ENCODE measurements at places on chromosomes 3 and 15.

GRCh38 chr3:36729204-36730056, 34.9 kb downstream of the DCLK3 start:
- H3K36me3 ChIP-seq = no peaks in the 10 kb centered on the region
- no peak for DNase-seq
- H3K27ac ChIP-seq = no peak overlapping the region

DNA sequence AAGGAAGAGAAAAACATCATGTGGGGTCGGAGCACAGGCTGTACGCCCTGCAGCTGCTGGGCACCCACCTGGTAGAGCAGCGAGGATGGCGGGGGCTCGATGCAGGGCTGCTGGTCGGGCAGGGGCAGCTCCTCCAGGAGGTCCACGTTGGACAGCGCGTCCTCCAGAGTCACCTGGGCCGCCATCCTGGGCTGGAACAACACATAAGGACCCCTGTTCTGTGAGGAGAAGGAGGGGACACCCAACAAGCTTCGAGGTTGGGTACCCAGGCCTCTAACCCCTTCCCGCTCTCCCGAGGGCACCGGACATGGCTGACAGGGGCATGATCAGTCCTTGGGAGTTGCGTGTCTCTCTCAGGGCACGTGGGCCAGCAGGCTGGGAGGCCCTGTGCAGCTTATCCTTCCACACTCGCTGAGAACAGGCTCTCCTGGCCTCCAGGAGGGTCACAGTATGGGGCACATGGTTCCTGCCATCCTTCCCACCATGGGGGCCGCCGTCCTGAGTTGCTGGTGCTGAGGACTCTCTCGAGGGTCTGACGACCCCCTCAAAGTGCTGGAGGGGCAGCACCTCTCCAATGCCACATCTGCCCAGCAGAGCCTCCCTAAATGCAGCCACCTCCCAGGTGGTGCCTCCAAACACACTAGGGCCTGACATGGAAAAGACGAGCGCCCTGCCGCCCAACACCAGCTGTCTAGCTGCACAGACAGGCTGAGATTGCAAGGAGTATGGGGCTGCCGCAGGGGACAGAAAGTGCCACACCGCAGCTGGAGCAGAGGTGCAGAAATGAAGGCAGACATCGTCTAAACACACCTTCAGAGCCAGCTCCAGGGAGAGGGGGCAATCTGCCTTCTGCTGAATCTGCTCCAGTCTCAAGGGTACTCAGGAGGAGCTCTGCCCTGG, 32.8 kb downstream of the CYFIP1 start:
- no peaks in the 10 kb centered on the region for H3K36me3 ChIP-seq
- no peak for DNase-seq
- H3K27ac ChIP-seq = no peak overlapping the region
- no peak overlapping the region for H3K4me3 ChIP-seq
- H3K4me1 ChIP-seq = peaks cover 11% of the 10 kb centered on the region

GRCh38 chr3:176032043-176032442, 1165.2 kb downstream of the TBL1XR1 start:
- no peak for DNase-seq
- H3K36me3 ChIP-seq = no peaks in the 10 kb centered on the region
- no peaks in the 10 kb centered on the region for H3K4me1 ChIP-seq
- no peak overlapping the region for H3K4me3 ChIP-seq

GRCh38 chr3:143331350-143331749, 211.8 kb downstream of the CHST2 start:
- H3K4me1 ChIP-seq = no peaks in the 10 kb centered on the region
- H3K36me3 ChIP-seq = no peaks in the 10 kb centered on the region
- DNase-seq = no peak
- H3K4me3 ChIP-seq = no peak overlapping the region

GRCh38 chr15:53320816-53321215, 438.6 kb downstream of the WDR72 start:
- no peaks in the 10 kb centered on the region for H3K4me1 ChIP-seq
- H3K4me3 ChIP-seq = no peak overlapping the region
- H3K27ac ChIP-seq = no peak overlapping the region
- DNase-seq = no peak
- H3K36me3 ChIP-seq = no peaks in the 10 kb centered on the region

DNA sequence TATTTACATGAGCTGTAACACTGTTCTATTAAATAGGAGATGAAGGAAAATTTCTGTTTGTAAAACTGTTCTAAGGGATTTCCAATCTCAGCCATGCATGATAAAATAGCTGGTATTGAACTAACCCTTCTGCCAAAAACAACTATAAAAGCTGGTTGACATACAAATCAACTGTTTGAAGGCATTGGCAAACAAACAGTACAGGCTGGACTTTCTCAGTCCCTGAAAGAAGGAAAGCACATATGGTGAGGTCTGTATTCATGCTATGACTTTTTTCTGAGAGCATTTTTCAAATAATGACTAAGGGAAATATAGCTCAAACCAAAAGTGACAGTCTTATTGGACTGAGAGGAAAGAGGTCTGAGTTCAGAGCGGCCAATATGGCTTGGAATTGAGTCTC, 117.0 kb upstream of the CCDC54 start:
- H3K4me1 ChIP-seq = peaks cover 13% of the 10 kb centered on the region
- DNase-seq = no peak
- H3K27me3 ChIP-seq = peaks cover 24% of the 10 kb centered on the region
- no peak overlapping the region for H3K4me3 ChIP-seq

GRCh38 chr3:181823716-181824115, 112.0 kb downstream of the SOX2 start:
- H3K4me1 ChIP-seq = no peaks in the 10 kb centered on the region
- no peak overlapping the region for H3K4me3 ChIP-seq
- H3K27me3 ChIP-seq = no peaks in the 10 kb centered on the region
- no peak for DNase-seq
- H3K27ac ChIP-seq = no peak overlapping the region

DNA sequence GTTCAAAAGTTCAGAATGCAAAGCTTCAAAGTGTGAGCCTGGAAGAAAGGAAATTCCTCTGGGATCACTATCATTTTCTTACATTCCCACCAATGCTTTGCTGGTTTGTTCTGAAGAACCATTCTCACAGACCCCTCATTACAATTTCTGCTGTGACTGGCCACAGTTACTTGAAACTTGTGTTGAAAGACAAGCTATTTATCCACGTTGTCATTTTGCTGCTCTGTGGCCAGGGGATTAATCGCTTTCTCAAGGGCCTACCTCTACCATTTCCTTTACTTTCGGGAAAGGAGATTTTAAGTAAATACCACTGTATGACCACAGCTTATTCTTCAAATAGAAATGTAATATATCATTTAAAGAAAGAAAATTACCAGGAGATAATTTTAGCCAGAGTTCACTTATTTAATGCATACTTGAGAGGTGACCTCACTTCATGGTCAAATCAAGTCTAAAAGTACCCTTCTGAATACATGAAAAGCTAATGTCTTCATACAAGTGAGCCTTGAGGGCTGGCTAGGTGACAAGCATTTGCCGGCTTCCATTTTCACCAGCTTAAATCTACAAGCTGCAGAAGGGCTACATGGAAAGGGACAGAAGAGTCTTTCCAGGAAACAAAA, 69.8 kb upstream of the ROBO2 start:
- no peak overlapping the region for H3K27ac ChIP-seq
- no peak for DNase-seq
- H3K4me1 ChIP-seq = no peaks in the 10 kb centered on the region
- H3K27me3 ChIP-seq = no peaks in the 10 kb centered on the region
- H3K4me3 ChIP-seq = no peak overlapping the region

GRCh38 chr15:31178705-31179104, 77.2 kb upstream of the TRPM1 start:
- H3K36me3 ChIP-seq = peaks cover 10% of the 10 kb centered on the region
- no peaks in the 10 kb centered on the region for H3K27me3 ChIP-seq
- H3K4me3 ChIP-seq = no peak overlapping the region
- H3K27ac ChIP-seq = no peak overlapping the region

DNA sequence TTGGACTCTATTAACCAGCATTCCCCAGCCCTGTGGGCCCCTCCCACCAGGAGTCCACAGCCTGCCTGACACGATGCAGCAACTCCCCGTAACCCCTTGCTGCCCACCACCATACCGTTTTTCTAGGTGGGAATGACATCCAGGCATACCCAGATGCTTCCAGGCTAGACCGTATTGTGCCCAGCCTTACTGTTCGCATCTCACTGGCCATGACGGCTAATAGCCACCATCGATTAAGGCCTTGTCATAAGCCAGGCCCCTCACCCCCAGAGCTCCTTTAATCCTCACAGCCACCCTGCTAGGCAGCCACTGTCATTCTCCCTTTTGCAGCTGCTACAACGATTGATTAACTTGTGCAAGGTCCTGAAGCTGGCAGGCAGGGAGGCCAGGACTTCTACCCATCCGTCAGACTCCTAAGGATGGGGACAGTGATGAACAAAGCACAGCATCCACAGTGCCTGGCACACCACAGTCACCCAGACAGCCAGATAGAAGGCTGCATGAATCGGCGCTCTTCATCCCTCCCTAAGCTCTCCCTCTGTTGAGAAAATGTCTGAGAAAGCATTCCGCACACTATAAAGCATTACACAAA, 60.0 kb upstream of the FLNB start:
- no peak for DNase-seq
- H3K4me3 ChIP-seq = no peak overlapping the region
- H3K27ac ChIP-seq = no peak overlapping the region
- no peaks in the 10 kb centered on the region for H3K36me3 ChIP-seq
- H3K4me1 ChIP-seq = no peaks in the 10 kb centered on the region
- peaks cover 2% of the 10 kb centered on the region for H3K27me3 ChIP-seq

DNA sequence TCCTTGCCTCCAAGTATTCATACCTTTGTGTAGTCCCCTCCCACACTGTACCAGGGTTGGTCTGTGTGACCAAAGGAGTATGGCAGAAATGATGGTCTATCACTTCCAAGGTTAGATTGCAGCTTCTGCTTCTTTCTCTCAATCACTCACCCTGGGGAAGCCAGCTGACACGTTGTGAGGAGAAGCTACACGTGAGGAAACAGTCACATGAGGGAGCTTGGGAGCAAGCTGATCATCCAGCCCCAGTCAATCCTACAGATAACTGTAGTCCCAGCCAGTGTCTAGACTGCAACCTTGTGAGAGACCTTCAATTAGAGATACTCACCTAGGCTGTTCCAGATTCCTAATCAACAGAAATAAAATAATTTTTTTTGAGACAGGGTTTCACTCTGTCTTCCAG, 6.2 kb upstream of the ZNF774 start:
- peaks cover 14% of the 10 kb centered on the region for H3K4me1 ChIP-seq
- no peak overlapping the region for H3K27ac ChIP-seq
- DNase-seq = no peak
- no peaks in the 10 kb centered on the region for H3K27me3 ChIP-seq
- H3K4me3 ChIP-seq = no peak overlapping the region

DNA sequence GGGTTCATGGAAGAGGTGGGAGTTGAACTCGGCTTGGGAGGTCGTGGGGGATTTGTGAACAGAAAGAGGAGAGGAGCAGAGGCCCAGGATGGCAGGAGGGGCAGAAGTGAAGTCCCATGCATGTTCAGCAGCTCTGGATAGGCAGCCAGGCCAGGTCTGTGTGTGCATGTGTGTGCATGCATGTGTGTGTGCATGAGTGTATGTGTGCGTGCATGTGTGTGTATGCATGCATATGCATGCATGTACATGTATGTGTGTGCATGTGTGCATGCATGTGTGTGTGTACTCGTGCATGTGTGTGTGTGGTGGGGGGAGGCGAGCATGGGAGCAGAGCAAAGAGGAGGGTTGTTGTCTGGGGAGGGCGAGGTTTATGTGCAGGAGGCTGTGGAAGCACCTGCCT, 178.4 kb downstream of the RPLP1 start:
- no peaks in the 10 kb centered on the region for H3K36me3 ChIP-seq
- DNase-seq = no peak
- peaks cover 43% of the 10 kb centered on the region for H3K27me3 ChIP-seq
- H3K27ac ChIP-seq = no peak overlapping the region

DNA sequence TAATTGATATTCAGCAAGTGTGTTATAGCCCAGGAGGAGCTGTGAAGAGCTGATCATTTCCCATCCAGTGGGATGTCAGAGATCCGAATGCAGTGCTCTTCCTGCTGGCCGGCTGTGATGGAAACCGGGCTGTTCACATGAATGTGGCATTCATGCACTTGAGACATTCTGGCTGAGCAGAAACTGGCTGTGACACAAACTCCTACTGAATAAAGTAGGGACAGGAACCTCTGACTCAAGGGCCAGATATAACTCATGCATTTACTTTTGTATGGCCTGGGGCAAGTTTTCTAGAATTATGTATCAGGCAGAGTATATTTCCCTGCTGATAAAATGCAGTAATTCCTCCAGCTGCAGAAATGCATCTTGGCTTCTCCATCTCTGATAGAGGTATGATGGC, 83.4 kb upstream of the FAM3D start:
- H3K27me3 ChIP-seq = peaks cover 13% of the 10 kb centered on the region
- no peak overlapping the region for H3K27ac ChIP-seq
- H3K36me3 ChIP-seq = no peaks in the 10 kb centered on the region
- DNase-seq = no peak
- no peaks in the 10 kb centered on the region for H3K4me1 ChIP-seq

- no peaks in the 10 kb centered on the region for H3K27me3 ChIP-seq
- peaks cover 2% of the 10 kb centered on the region for H3K4me1 ChIP-seq
- no peaks in the 10 kb centered on the region for H3K36me3 ChIP-seq
- no peak overlapping the region for H3K4me3 ChIP-seq
- H3K27ac ChIP-seq = no peak overlapping the region
Observed at GRCh38 chr15:100096700-100097099, 245.1 kb downstream of the ADAMTS17 start.

DNA sequence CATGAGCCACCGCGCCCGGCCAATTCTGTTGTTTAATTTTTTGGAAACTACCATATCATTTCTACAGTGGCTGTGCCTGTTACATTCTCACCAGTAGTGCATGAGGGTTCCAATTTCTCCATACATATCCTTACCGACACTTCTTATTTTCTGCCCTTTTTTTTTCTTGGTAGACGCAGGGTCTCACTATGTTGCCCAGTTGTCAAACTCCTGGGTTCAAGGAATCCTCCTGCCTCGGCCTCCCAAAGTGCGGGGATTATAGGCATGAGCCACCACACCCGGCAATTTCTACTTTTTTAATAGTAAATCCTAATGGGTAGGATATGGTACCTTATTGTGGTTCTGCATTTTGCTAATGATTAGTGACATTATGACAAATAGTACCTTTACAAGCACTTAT, 9.6 kb downstream of the AMIGO3 start:
- H3K36me3 ChIP-seq = peaks cover 1% of the 10 kb centered on the region
- no peak overlapping the region for H3K4me3 ChIP-seq
- H3K4me1 ChIP-seq = peaks cover 23% of the 10 kb centered on the region
- no peaks in the 10 kb centered on the region for H3K27me3 ChIP-seq

DNA sequence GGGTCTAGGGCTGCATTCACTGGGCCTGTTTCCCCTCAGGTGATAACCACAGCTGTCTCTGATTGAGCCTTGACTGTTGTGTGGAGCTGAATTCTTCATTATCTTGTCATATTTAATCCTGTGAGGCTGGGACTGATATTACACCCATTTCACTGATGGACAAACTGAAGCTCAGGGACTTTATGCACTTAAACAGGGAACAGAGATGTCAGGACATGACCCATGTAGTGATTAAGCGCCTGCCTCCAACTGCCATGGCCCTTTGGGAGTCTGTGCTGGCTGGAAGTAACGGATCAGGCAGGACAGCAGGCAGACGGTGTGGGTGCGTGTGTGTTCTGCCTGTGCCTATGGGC, 7.5 kb downstream of the GNAI2 start:
- H3K36me3 ChIP-seq = peaks cover 38% of the 10 kb centered on the region
- peaks cover 88% of the 10 kb centered on the region for H3K4me1 ChIP-seq
- H3K27me3 ChIP-seq = no peaks in the 10 kb centered on the region
- H3K4me3 ChIP-seq = no peak overlapping the region

Measured in activated CD4-positive, alpha-beta T cell treated with anti-CD3 and anti-CD28 coated beads, Interleukin-2, amount 10 ng/mL, durations not matched to agents 7 days and 5 days (primary cell).